Neural crest cell (in vitro differentiated cells): ENCODE measurements at places on chromosomes 11 and 22. TPM values are rescaled to one million over a fixed set of nuclear protein-coding genes. Genes with fewer than 3 reads are reported as not detected.

DNA sequence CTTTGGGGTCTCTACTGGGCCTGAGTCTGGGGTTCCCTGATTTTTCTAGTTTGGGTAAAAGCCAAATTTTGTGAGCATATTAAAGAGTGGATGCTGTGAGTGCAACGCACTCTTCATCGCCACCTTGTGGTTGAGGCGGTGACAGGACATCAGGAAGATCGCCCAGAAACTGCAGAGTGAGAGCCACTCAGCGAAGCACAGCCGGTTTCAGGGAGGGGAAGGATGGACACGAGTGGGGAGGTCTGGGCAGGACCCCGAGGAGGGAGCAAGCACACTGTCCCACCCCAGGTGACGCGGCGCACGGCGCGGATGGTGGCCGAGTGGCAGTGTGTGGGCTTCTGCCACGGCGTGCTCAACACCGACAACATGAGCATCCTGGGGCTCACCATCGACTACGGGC lies 9.1 kb downstream of the SELENOO start:
- peaks cover 13% of the 10 kb centered on the region for H3K4me1 ChIP-seq
- peaks cover 4% of the 10 kb centered on the region for H3K27me3 ChIP-seq

- H3K4me3 ChIP-seq: no peak overlapping the region
- peaks cover 56% of the 10 kb centered on the region for H3K36me3 ChIP-seq
- no peaks in the 10 kb centered on the region for H3K4me1 ChIP-seq
- no peak overlapping the region for H3K27ac ChIP-seq
Measured at GRCh38 chr11:129034001-129034400, 91.3 kb upstream of the TP53AIP1 start.

GRCh38 chr22:45866126-45866645 lies 110.8 kb downstream of the WNT7B start:
- H3K4me1 ChIP-seq: peaks cover 32% of the 10 kb centered on the region
- peaks cover 19% of the 10 kb centered on the region for H3K36me3 ChIP-seq
- peak overlapping the region; percentile 38 for H3K4me3 ChIP-seq

- no peak for DNase-seq
- H3K4me1 ChIP-seq: peaks cover 4% of the 10 kb centered on the region
Measured at GRCh38 chr11:13717331-13717730, 48.9 kb downstream of the FAR1 start.

DNA sequence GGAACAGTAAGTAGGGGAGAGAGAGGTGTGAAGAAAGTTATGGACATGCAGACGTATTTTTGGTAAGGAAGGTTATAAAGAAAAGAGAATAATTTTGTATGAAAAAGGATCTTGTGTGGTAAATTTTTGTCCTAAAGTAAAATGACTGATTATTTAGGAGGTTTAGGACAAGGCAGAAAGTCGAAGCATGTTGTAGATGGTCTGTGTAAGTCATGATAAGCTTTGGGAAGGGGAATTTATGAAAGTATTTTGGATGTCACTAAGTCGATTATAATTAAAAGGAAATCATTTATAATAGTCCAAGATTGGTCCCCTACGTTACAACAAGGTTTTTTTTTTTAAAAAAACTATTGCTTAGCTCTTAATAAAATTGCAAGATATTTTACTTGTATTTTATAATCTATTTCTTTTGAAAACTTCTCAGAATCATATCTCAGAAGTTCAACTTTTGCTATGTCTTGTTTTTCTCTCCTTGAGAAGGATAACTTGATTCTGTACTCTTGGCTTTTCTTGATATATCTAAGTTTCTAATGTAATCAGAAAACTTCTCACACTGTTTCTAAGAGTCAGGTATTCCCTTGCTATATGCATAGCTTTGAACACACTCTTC lies 10.9 kb upstream of the CABP2 start:
- DNase-seq: no peak
- no peaks in the 10 kb centered on the region for H3K36me3 ChIP-seq
- H3K4me3 ChIP-seq: no peak overlapping the region
- H3K4me1 ChIP-seq: no peaks in the 10 kb centered on the region
- H3K27ac ChIP-seq: no peak overlapping the region
- H3K27me3 ChIP-seq: peaks cover 4% of the 10 kb centered on the region

DNA sequence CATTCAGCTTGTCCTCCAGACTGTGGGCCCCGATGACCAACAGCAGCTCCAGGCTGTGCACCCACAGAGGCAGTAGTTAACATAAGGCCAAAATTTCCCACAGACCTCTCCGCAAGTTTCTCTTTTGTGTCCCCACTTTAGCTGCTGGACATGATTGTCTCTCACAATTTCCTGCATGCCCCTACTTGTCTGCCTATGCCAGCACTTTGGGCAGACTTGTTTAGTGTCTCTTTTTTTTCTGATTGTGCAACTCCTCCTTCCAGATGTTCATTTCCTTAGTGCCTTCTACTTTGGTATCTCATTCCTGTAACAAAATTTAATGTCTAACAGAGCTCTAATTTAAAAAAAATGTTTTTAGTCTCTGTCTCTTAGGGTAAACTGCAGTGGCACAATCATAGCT lies 23.8 kb upstream of the SCN3B start:
- no peaks in the 10 kb centered on the region for H3K36me3 ChIP-seq
- no peak for DNase-seq
- H3K4me3 ChIP-seq: no peak overlapping the region
- H3K27ac ChIP-seq: no peak overlapping the region
- H3K27me3 ChIP-seq: peaks cover 17% of the 10 kb centered on the region
- H3K4me1 ChIP-seq: peaks cover 5% of the 10 kb centered on the region

DNA sequence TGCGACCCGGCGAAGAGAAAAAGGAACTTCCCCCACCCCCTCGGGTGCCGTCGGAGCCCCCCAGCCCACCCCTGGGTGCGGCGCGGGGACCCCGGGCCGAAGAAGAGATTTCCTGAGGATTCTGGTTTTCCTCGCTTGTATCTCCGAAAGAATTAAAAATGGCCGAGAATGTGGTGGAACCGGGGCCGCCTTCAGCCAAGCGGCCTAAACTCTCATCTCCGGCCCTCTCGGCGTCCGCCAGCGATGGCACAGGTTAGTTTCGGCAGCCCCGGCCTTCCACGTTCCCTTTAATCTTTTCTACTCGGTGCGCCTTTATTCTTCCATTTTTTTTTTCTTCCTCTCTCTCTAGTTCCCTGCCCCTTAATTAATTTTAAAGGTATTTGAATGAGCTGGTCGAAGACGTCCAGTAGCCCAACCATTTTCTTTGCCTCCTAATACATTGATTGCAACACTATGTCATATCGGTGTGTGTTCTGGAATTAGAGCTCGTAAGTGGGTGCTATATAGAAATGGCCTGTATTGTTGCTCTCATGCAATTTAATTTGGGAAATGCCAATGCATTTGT lies 537 bp downstream of the EP300 start:
- peak overlapping the region; percentile 95 for H3K4me3 ChIP-seq
- H3K27ac ChIP-seq: peak overlapping the region; percentile 89
- peaks cover 41% of the 10 kb centered on the region for H3K4me1 ChIP-seq
- H3K27me3 ChIP-seq: peaks cover 3% of the 10 kb centered on the region
- no peak for DNase-seq

- no peak overlapping the region for H3K4me3 ChIP-seq
- no peaks in the 10 kb centered on the region for H3K4me1 ChIP-seq
- H3K27ac ChIP-seq: no peak overlapping the region
- no peaks in the 10 kb centered on the region for H3K36me3 ChIP-seq
Measured at GRCh38 chr11:24324211-24324610, 172.6 kb upstream of the LUZP2 start.

DNA sequence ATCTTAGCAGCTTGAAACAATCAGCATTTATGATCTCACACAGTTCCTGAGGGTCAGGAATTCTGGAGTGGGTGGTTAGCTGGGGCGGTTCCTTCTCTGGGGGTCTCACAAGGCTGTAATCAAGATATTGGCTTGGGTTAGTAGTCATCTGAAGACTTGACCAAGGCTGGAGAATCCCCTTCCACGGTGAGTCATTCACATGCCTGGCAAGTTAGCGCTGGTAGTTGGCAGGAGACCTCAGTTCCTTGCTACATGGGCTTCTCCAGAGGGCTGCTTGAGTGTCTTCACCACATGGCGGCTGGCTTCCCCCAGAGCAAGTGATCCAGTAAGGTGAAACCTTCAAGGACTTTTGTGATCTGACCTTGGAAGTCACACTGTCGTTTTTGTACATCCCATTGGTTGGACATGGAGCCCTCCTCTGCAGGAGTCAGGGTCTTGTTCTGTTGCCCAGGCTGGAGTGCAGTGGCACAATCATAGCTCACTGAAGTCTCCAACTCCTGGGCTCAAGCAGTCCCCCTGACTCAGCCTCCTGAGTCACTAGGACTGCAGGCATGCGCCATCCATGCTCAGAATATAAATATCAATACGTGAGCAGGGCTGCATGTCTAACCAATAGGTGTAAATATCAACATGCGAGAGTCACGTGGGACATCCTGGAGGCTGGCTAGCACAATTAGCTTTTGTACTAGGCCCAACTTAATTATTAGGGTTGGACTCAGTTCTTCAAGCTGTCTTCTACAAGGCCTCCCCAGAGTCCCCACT lies 7.2 kb upstream of the NIPSNAP1 start:
- no peak overlapping the region for H3K27ac ChIP-seq
- peak overlapping the region; percentile 22 for H3K4me3 ChIP-seq
- H3K27me3 ChIP-seq: no peaks in the 10 kb centered on the region
- no peaks in the 10 kb centered on the region for H3K36me3 ChIP-seq
- no peak for DNase-seq

GRCh38 chr11:128431931-128432330 lies 155.4 kb downstream of the ETS1 start:
- no peaks in the 10 kb centered on the region for H3K36me3 ChIP-seq
- H3K27me3 ChIP-seq: no peaks in the 10 kb centered on the region
- no peak for DNase-seq

Gene SESN3
- 77.8 and 80.8 TPM in 2 replicates for total RNA-seq

Gene C11orf97
- total RNA-seq: not detected in 2 replicates

Gene GNAZ
- total RNA-seq: 25.2 and 25.5 TPM in 2 replicates

Gene PARVA
- 36.2 and 40.0 TPM in 2 replicates for total RNA-seq
